ENCODE measurements at places on chromosomes 6 and 20.

- no peak for DNase-seq
Observed at GRCh38 chr6:15832841-15833240, 170.0 kb upstream of the DTNBP1 start.

- DNase-seq, result no peak
Observed at GRCh38 chr20:64238851-64239387, 16.6 kb upstream of the PCMTD2 start.

DNA sequence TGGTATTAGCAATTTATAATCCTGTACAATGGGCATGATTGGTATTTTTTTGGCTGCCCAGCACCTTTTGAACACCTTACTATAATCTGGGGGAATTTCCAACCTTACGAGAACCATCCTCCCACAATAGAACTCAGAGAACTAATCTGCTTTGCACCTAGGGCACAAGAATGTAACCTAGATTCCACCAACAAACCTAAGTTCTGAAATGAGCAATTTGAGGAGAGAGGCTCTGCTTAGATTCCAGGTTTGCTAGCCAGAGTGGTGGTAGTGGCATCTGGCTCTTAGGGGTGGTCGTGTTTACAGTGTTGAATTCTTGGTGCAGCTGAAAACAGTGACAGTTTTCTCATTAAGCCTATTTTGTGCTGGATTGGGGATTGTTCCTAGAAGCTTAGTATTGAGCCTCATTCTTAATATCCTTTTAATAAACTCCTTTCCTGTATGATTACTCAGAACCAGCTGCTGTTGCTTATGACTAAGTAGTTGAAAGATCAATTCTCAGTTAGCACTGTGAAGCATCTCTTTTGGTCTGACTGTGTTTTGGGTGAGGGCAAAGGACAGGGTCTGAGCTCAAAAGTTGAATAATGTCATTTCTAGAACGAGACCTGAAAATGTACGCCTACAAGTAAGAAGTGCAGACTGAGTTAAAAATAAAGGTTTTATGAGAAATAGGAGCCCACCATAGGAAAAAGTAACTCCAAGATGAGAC lies 385.6 kb downstream of the CDKAL1 start:
- no peak for DNase-seq

DNA sequence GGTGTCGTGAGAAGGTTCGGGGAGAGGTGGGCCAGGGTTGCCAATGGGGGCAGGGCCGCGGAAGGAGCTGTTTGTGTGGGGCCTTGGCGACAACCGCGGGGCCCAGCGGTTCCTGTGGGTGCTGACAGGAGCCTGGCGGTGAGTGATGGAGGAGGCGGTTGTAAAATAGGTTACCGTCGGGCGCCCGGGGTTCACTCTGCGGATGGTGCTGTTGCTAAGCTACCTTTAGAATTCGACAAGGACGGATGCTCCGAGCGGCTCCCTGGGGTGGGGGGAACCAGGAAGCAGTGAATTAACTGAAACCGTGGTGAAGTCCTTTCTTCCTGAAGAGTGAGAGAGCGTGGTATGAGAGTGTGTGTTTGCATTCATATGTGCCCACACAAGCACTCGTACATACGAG lies 61.7 kb downstream of the CDH22 start:
- no peak for DNase-seq

DNA sequence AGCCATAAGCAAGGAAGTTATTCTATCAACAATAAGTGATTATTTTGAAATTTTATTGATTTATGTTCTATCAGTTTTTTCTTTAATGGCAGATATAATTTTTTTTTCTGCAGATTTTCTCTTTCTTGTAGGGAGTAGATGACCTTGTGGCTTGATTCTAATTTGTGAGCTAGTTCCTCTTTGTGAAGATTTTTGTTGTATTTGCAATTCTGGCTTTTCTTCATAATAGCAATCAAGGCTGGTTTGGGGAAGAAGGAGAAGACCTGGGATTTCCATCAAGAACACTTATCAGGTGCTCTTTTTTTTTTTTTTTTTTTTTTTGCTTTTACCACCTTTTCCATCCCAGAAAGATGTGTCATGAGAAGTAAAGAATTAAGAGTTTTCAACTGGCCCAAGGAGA lies 324.2 kb upstream of the MAN1A1 start:
- no peak for DNase-seq

GRCh38 chr6:90347411-90347851 lies 50.8 kb upstream of the BACH2 start:
- no peak for DNase-seq

GRCh38 chr6:72651174-72651573 lies 29.3 kb downstream of the KCNQ5 start:
- no peak for DNase-seq

DNA sequence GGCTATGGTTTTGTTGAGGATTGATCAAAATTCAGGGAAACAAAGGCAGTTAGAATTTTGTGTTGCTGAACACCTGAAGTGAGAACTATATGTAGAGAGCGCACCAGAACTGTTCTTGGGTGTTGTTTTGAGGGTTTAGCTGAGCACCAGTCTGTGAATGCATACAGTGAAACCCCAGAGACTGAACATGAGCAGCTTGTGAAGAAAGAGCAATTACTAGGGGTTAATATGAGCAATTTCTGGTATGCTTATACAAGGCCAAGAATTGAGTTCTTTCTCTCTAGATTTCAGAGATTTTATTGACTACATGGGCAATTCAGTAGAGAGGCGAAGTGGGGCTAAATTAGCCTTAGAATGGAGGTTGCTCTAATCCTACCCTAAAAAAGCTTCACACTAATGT lies 93.9 kb downstream of the CD2AP start:
- DNase-seq, result no peak

- no peak for DNase-seq
Observed at GRCh38 chr6:167560673-167561569, 236.0 kb downstream of the TTLL2 start.

DNA sequence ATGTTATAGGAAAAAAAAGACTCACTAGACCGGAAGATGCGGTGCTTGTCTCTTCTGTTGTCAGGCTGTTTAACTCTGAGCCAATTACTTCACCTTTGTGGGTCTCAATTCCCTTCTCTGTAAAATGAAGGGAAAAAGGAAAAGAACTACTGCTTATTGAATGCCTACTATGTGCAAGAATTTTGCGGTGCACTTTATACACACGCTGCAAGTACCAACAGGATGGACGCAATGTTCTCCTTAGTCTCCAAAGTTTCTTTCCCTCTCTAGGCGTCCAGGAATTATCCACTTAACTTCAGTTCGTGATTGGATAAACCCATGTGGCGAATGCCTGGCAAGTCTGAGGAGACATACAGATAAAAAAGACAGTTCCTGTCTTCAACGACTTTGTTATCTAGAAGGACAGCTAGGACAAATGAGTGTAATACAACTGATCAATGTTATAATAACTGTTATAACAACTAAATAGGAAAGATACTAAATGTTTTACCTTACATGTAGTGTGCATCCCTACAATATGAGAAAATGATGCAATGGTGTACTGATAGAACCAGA lies 69.0 kb upstream of the JARID2 start:
- no peak for DNase-seq

All from NCI-H1694 (cell line).